Uterus (tissue), 4 donors: ENCODE measurements at places on chromosomes 3 and 15. TPM values are rescaled to one million over a fixed set of nuclear protein-coding genes. Genes with fewer than 3 reads are reported as not detected.

DNA sequence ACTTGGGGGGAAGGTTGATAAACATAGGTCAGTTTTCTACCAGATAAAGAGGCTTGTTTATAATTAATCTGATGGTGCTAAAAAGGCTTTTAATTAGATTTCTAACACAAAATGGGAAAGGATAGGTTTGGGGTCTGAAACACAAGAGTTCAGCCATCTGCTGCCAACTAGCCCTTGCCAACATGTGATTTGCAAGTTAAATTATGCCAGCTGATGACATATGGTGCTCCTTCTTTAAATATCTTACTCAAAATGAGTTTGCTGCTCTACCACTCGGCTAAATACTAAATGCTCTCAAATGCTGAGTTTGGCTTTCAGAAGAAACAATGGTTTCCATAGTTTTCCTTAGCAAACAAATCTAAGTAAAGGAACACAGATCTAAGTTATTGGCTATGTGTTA is 557.8 kb upstream of the CCDC54 start:
- no peak overlapping the region for H3K4me3 ChIP-seq
- no peaks in the 10 kb centered on the region for H3K27me3 ChIP-seq
- H3K27ac ChIP-seq, result no peak overlapping the region
- H3K36me3 ChIP-seq, result no peaks in the 10 kb centered on the region

- no peak overlapping the region for H3K4me3 ChIP-seq
- H3K27me3 ChIP-seq, result no peaks in the 10 kb centered on the region
- no peaks in the 10 kb centered on the region for H3K36me3 ChIP-seq
- DNase-seq, result peak; percentile 65
These were observed 40.7 kb downstream of the LDHAL6B start for GRCh38 chr15:59247364-59247763.

DNA sequence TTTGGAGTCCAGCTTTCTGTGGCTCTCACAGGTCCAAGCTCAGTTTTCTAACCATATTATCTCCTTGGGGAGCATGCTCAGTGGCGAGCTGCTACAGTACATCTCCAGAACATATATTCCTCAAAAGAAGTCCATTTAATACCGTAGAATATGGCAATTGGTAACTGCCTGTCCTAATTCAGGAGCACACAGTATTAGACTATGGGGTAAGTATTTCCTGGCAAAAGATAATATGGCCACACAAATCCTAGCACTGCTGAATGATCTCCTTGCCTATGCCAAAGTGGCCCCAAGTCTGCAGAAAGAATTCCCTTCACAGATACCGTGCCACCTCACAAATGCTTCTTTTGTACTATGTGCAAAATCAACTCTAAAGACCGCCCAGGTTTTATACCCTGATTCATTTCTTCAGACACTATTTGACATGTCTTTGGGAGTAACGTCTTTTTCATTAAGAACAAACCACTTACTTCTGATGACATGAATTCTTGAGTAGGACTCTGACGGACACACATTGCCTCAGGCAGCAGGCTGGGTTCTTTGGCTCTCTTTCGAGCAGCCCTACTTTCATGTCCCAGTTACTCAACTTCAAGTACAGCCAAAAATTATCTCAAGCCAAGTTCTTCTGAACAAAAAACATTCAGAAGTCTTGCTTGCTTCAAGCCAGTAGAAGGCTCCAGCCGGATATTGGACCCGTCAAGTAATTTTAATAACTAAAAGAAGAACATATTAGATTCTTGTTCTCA is 368.3 kb upstream of the DCBLD2 start:
- H3K4me1 ChIP-seq, result no peaks in the 10 kb centered on the region
- no peaks in the 10 kb centered on the region for H3K27me3 ChIP-seq
- no peak overlapping the region for H3K27ac ChIP-seq
- no peak overlapping the region for H3K4me3 ChIP-seq
- H3K36me3 ChIP-seq, result no peaks in the 10 kb centered on the region
- DNase-seq, result no peak

SAMD7 gene
- not detected for total RNA-seq
